ENCODE measurements at places on chromosomes 11 and 22.

DNA sequence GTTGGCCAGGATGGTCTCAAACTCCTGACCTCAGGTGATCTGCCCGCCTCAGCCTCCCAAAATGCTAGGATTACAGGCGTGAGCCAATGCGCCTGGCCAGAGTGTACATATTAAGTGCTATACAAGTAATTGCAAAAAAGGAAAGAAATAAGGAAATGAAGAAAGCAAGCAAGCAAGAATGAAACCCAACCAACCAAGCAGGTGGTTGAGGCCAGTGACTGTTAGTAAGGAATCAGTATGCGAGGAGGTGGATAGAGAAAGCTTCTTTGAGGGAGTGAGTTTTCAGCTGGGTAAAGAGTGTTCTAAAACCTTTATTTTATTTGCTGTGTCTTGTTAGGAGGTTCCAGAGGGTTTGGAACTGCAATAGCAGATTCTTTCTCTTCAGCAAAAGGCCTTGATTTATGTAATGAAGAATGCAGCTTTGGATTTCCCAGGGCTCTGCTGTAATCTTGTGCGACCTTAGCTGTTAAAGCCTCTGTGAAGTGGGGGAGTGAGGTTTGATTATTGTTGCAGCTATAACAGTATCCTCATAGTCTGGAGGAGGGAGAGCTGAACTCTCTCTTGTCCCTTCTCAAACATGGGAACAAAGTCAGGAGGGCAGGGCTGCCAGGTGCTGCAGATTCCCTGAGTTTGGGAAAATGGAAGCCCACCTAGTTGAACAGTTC is 5.7 kb downstream of the AMPD3 start:
- no peak for DNase-seq

GRCh38 chr11:44530413-44531115 is 34.9 kb upstream of the CD82 start:
- DNase-seq, result no peak

- DNase-seq, result no peak
Measured at GRCh38 chr11:21142007-21142406, 472.6 kb downstream of the NELL1 start.

GRCh38 chr11:74397501-74398243 is 561 bp downstream of the PGM2L1 start:
- DNase-seq, result no peak

- DNase-seq, result no peak
Measured at GRCh38 chr11:116454020-116454645, 318.7 kb downstream of the BUD13 start.

DNA sequence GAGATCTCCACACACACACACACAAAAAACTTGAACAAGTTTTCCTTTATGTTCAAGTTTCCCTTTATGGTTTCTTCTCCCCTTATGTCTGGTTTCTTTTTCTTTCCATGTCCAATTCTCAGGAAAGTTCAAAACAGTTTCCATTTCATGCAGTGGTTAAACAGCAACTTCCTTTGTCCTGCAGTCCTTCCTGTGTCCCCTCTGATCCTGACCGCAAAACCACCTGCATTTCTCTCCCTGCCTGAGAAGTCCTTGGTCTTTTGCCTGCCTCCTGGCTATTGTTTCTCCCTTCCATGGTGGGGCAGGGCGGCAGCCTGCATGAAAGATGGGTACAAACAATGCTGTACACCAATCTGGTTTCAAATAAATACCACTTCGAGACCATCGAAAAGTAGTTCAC is 58.3 kb upstream of the SORL1 start:
- DNase-seq, result no peak

- DNase-seq, result no peak
Measured at GRCh38 chr11:21653951-21654421, 538.9 kb upstream of the ANO5 start.

DNA sequence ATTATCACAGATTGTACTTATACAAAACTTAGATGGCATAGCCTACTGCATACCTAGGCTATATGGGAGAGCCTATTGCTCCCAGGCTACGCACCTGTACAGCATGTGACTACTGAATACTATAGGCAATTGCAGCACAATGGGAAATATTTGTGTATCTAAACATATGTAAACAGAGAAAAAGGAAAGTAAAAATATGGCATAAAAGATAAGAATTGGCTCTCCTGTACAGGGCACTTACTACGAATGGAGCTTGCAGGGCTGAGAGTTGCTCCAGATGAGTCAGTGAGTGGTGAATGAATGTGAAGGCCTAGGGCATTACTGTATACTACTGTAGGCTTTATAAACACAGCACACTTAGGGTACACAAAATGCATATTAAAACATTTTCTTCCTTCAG is 13.2 kb downstream of the APOL6 start:
- no peak for DNase-seq

- DNase-seq, result no peak
Measured at GRCh38 chr11:117179048-117179999, 781 bp downstream of the SIDT2 start.

GRCh38 chr11:6620636-6621035 is 1.4 kb upstream of the TPP1 start:
- no peak for DNase-seq
